ENCODE measurements at places on chromosomes 13 and 19. TPM values are rescaled to one million over a fixed set of nuclear protein-coding genes. Genes with fewer than 3 reads are reported as not detected.

Gene IL11
- 16.7 TPM for total RNA-seq

GRCh38 chr13:19794631-19795030 lies 11.9 kb upstream of the PSPC1 start:
- H3K27ac ChIP-seq: no peak overlapping the region
- DNase-seq: no peak
- no peaks in the 10 kb centered on the region for H3K27me3 ChIP-seq
- no peak overlapping the region for H3K4me3 ChIP-seq

- no peaks in the 10 kb centered on the region for H3K36me3 ChIP-seq
- no peak overlapping the region for H3K4me3 ChIP-seq
- DNase-seq: no peak
- peak overlapping the region; percentile 90 for H3K27ac ChIP-seq
These were observed 16.4 kb downstream of the NMRK2 start for GRCh38 chr19:3949294-3949693.

Gene LIPE
- not detected for total RNA-seq

- H3K4me3 ChIP-seq: no peak overlapping the region
- peak; percentile 40 for DNase-seq
- no peaks in the 10 kb centered on the region for H3K27me3 ChIP-seq
- no peaks in the 10 kb centered on the region for H3K4me1 ChIP-seq
- H3K36me3 ChIP-seq: peaks cover 8% of the 10 kb centered on the region
- H3K27ac ChIP-seq: no peak overlapping the region
These were observed 5.8 kb downstream of the SLC39A3 start for GRCh38 chr19:2733930-2734588.

Gene RFXAP
- total RNA-seq: 7.3 TPM

Gene LHB
- not detected for total RNA-seq

- H3K27me3 ChIP-seq: no peaks in the 10 kb centered on the region
- DNase-seq: no peak
- no peak overlapping the region for H3K4me3 ChIP-seq
- no peak overlapping the region for H3K27ac ChIP-seq
- H3K4me1 ChIP-seq: no peaks in the 10 kb centered on the region
These were observed 331.3 kb downstream of the KLF5 start for GRCh38 chr13:73390100-73390499.

Gene PEX11G
- not detected for total RNA-seq

GRCh38 chr13:27138457-27139093 lies 33.0 kb downstream of the USP12 start:
- H3K4me1 ChIP-seq: peaks cover 12% of the 10 kb centered on the region
- H3K27me3 ChIP-seq: no peaks in the 10 kb centered on the region
- DNase-seq: no peak
- no peaks in the 10 kb centered on the region for H3K36me3 ChIP-seq
- H3K4me3 ChIP-seq: no peak overlapping the region
- H3K27ac ChIP-seq: peak overlapping the region; percentile 64

GRCh38 chr19:46356149-46357055 lies 9.5 kb downstream of the PPP5C start:
- H3K4me1 ChIP-seq: peaks cover 8% of the 10 kb centered on the region
- no peak for DNase-seq
- H3K27me3 ChIP-seq: no peaks in the 10 kb centered on the region
- no peak overlapping the region for H3K27ac ChIP-seq
- no peak overlapping the region for H3K4me3 ChIP-seq

- no peak overlapping the region for H3K27ac ChIP-seq
- H3K4me1 ChIP-seq: no peaks in the 10 kb centered on the region
- H3K36me3 ChIP-seq: no peaks in the 10 kb centered on the region
- H3K4me3 ChIP-seq: no peak overlapping the region
These were observed 2.3 kb downstream of the TGFBR3L start for GRCh38 chr19:7916955-7917266.

Gene ZNF554
- 1.6 TPM for total RNA-seq

DNA sequence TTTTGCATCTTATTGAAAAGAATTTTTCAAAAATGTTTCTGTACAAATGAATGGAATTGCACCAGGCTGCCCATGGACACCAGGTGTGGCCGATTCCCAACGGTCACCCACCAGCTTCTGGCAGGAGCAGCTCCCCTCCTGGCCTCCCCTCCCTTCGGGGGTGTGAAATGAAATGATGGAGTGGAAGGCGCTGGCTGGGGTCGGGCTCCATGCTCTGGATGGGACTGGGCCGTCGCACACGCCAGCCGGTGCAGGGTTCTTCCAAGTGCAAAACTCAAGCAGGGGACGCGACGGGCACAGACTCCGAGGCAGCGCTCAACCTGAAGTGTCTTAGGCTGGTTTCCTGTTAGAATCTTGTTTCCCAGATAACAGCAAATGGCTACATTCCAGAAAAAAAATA lies 21.9 kb downstream of the C19orf44 start:
- H3K4me3 ChIP-seq: no peak overlapping the region
- no peaks in the 10 kb centered on the region for H3K4me1 ChIP-seq
- no peaks in the 10 kb centered on the region for H3K27me3 ChIP-seq
- peaks cover 64% of the 10 kb centered on the region for H3K36me3 ChIP-seq
- no peak overlapping the region for H3K27ac ChIP-seq
- DNase-seq: no peak

Gene DENND1C
- not detected for total RNA-seq

GRCh38 chr13:51761643-51762350 lies 42.2 kb downstream of the DHRS12 start:
- peaks cover 11% of the 10 kb centered on the region for H3K36me3 ChIP-seq
- no peak overlapping the region for H3K4me3 ChIP-seq
- DNase-seq: no peak
- H3K27me3 ChIP-seq: no peaks in the 10 kb centered on the region

Gene OR4F17
- 0.08 TPM for total RNA-seq

DNA sequence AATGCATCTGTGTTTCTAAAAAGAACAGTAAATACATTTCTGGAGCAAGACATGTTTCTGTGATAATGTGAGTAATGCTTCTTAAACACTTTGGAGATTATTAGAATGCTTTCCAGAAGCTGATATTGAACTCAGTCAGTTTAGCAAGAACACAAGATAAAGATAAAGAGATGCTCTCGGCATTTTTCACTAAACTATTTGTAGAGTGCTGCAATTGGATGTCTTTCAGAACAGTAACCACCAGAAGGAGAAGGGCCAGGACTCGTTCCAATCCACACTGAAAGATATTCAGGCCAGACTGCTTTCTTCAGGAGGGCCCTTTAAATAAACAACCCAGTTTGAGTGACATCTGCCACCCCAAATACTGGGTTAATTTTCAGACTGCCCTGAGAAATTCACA lies 456.0 kb downstream of the TBC1D4 start:
- H3K4me3 ChIP-seq: no peak overlapping the region
- H3K27me3 ChIP-seq: no peaks in the 10 kb centered on the region
- H3K27ac ChIP-seq: no peak overlapping the region
- H3K4me1 ChIP-seq: no peaks in the 10 kb centered on the region
- no peaks in the 10 kb centered on the region for H3K36me3 ChIP-seq
- no peak for DNase-seq

Gene ZNF878
- total RNA-seq: 4.9 TPM

Gene HIPK4
- total RNA-seq: 0.10 TPM

Gene CGB3
- total RNA-seq: not detected

Gene IRGC
- total RNA-seq: not detected

DNA sequence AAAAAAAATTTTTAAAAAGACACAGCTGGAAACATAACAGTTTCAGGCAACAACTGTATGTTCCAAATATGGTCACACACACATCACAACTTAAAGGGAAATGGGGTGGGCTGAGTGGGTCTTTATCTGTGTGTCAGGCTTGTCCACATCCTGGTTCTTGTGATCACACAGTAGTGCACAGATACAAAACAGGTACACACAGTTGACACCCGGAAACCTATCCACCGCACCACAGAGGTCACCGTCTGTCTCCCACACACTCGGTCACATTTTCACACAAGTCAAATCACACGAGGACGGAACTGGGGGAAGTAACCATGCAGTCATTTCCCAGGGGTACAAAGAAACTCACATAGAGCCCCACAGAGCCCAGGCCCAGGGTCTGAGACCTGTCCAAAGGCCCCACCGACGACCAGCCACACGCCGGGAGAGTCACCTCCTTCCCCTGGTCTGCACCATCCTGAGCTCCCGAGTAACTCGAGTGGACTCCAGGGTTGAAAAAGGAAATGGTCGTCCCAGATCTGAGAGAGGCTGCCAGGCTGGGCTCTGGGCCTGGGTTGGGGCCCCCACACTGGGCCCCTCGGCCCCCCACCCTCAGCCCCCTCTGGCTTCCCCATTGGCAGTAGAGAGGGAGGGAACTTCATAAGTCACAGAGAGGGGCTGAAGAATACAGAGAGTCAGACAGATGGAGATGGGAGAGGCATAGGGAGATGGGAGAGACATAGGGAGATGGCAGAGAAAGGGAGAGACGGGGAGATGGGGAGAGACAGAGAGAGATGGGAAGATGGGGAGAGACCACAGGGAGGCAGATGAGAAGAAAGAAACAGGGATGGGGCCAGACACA lies 1.3 kb upstream of the PPAN start:
- H3K27ac ChIP-seq: no peak overlapping the region
- no peaks in the 10 kb centered on the region for H3K27me3 ChIP-seq
- DNase-seq: no peak
- H3K36me3 ChIP-seq: peaks cover 25% of the 10 kb centered on the region
- no peak overlapping the region for H3K4me3 ChIP-seq

DNA sequence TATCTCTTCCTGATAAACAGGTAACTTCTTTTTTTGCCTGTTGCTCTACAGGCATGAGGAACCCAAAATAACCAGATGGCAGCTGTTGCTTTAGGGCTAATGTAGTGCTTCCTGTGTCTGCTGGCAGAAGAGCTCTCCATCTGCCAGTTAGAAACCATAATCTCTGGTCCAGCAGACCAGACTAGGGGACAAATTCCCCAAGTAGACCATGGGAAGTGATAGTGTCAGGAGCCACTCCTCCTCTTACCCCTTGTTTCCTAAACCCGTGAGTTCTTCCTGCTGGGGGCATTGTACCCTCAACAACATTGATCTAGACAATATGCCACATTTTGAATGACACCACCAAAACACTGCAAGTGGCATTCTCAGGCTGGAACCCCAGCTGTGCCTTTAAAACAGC lies 135.9 kb downstream of the DLEU7 start:
- no peaks in the 10 kb centered on the region for H3K27me3 ChIP-seq
- no peaks in the 10 kb centered on the region for H3K36me3 ChIP-seq
- H3K27ac ChIP-seq: no peak overlapping the region
- H3K4me1 ChIP-seq: peaks cover 8% of the 10 kb centered on the region
- DNase-seq: peak; percentile 47

Gene PSG3
- total RNA-seq: not detected

DNA sequence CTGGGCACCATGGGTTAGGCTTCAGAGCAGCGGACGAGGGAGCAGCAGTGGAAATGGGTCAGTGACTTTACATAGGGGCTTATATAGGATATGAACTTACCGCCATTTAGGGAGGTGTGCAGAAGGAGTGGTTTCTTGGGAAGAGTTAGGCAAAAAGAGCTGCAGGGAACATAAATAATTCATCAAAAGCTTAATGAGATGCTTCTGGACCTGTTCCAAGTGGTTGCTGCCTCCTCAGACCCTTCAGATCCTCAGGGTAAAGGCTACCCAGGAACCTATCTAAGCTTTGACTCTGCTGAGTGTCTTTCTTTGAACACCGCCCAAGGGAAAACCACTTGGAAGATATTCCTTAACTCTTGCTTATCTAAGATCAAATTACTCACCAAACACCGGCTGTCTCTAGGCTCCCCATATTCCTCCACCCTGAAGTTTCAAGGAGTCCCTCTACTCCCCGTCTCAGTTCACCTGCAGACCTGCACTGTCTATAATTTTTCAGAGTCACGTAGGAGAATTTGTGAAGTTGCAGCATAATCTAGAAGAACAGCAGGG lies at the start of gene IGFL4:
IGFL4 (minus strand) TSS at position 51 of the 549 bp plus-strand sequence; CDS start at position 11, 40 bp downstream.
- DNase-seq: peak; percentile 41
- no peaks in the 10 kb centered on the region for H3K36me3 ChIP-seq
- no peak within 1 kb of the TSS for H3K4me3 ChIP-seq
- H3K4me1 ChIP-seq: peaks cover 18% of the 10 kb centered on the region
- no peak within 1 kb of the TSS for H3K27ac ChIP-seq

Gene NXNL1
- not detected for total RNA-seq

DNA sequence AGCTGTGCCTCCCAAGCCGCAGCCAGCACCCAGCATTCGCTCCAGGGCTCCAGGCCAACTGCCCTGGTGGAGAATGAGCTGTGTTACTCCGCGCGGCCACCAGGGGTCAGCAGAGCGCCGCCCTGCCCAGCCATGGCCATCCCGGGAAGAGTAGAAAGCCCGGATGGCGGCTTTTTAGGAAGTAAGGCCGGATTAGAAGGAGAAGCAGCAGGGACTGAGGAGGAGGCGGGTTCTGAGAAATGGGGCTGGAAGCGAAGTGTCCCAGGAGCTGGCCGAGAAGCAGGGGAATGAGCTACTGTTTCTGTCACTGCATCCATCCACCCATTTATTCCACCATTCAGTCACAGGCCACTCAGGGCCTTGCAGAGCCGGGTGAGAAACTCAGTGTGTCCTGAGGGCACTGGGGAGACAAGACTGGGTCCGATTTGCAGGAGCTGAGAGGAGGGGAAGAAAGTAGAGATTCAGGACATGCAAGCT lies 6.6 kb upstream of the NPAS1 start:
- DNase-seq: peak; percentile 90
- no peak overlapping the region for H3K4me3 ChIP-seq
- H3K4me1 ChIP-seq: peaks cover 6% of the 10 kb centered on the region
- no peaks in the 10 kb centered on the region for H3K36me3 ChIP-seq
- no peak overlapping the region for H3K27ac ChIP-seq

DNA sequence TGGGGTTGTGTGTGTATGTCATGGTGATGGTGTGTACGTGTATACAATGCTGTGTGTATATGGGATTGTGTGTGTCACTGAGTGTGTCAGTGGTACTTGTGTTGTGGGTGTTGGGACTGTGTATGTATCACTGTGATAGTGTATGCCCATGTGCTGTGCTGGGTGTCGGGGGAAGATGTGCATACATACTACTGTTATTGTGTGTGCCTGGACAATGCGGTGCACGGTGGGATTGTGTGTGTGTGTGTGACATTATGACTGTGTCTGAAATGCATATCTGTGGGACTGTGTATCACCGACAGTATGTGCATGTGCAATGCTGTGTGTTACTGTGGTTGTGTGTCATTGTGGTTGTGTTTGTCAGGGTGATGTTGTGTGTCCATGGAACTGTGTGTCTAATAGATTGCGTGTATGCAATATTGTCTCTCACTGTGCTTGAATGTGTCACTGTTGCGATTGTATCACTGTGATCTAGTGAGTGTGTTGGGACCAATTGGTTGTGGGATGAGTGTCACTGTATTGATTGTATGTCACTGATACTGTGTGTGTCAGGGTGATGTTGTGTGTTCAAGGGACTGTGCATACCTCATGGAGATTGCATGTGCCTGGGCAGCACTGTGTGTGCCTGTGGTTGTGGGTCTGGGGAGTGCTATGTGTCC lies 11.0 kb upstream of the BBC3 start:
- H3K27ac ChIP-seq: no peak overlapping the region
- peaks cover 3% of the 10 kb centered on the region for H3K27me3 ChIP-seq
- no peaks in the 10 kb centered on the region for H3K4me1 ChIP-seq
- DNase-seq: no peak
- H3K4me3 ChIP-seq: no peak overlapping the region

DNA sequence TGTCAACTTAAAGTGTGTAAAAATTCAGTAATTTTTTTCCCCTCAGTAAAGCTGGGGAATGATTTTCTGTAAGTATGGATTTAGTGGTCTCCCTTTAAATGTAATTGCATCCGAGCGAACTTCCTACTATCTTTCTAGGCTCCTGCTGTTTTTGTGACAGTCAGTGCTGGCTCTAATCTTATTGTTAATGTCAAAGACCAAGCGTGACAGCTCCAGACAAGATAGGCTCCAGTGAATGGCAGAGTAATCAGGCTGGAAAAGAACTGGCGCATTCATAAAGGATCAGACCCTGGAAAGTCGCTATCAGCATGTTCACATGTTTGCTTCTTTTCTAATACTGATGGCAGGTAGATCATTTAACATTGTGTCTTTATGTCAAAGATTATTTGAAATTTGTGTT lies 908.0 kb upstream of the ATXN8OS start:
- no peaks in the 10 kb centered on the region for H3K36me3 ChIP-seq
- H3K4me1 ChIP-seq: no peaks in the 10 kb centered on the region
- H3K4me3 ChIP-seq: no peak overlapping the region
- no peaks in the 10 kb centered on the region for H3K27me3 ChIP-seq
